Caki2 (cell line): ENCODE measurements at places on chromosomes 6 and 20. TPM values are rescaled to one million over a fixed set of nuclear protein-coding genes. Genes with fewer than 3 reads are reported as not detected.

- DNase-seq, result no peak
Observed at GRCh38 chr6:72755752-72756151, 133.9 kb downstream of the KCNQ5 start.

Gene HLA-DQA1
- not detected in 2 replicates for total RNA-seq

Gene VGLL2
- not detected in 2 replicates for total RNA-seq

Gene CLVS2
- not detected in 2 replicates for total RNA-seq

DNA sequence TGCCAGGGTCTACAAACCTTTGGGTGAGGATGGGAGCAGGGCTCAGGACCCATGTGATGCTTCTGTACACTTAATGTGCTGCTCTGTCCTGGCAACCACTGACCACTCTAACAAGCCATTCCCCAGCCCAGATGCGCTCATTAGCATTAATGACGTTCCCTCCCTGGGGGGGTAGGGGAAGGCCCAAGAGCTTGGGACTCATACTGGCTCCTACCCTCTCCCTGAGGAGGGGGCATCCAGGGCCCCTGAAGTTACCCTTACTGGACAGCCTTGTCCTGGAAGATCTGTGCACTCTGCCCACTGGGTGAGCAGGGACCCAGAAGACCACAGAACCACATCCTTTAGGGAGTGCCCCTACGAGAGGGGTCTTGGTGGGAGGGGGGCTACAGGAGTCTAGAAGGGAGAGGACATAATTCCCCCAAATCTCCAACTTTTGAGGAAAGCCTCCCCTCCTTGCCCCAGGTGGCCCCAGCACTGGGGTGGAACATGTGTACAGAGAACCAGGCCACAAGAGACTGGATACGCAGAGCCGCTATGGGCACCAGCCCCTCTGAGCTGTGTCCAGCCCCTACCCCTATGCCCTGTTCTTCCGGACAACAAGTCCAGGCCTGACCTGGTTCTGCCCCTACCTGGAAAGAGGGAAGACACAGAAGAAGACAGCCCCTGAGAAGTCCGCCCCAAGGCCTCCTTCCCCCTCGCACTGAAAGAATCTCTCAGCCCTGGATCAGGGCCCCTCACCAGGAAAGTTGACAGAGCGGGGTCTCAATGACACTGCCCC lies 1.4 kb downstream of the TEAD3 start:
- DNase-seq, result no peak

Gene CDC5L
- 12.2 and 19.9 TPM in 2 replicates for total RNA-seq

GRCh38 chr20:5039255-5039657 lies 37.9 kb upstream of the SLC23A2 start:
- no peak for DNase-seq

Gene TRERF1
- 0.58 and 2.0 TPM in 2 replicates for total RNA-seq

GRCh38 chr6:43770372-43771209 lies 580 bp downstream of the VEGFA start:
- DNase-seq, result peak; percentile 69

Gene HLA-DRB5
- total RNA-seq, result not detected in 2 replicates

- no peak for DNase-seq
Observed at GRCh38 chr6:91171754-91172462, 585.0 kb upstream of the MAP3K7 start.

DNA sequence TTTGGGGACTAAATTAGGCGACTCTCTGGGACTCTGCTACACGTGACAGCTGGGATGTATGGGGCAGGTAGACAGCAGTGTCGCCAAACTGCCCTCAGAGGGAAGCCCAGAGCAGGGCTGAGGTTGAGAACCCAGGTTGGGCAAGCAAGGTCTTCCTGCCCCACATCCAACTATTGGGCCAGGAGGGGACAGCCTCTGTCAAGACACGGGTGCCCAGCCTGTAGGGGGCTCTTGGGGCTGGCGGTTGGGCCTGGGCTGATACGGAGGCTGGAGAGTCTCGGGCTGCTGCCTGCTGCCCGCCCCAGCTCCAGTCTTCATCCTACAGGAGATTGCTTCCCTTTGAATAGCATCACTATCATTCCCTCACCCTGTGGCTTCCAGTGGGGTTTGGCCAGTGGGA lies 33.3 kb downstream of the CPNE5 start:
- DNase-seq, result no peak

GRCh38 chr20:20233041-20233514 lies 134.8 kb upstream of the INSM1 start:
- no peak for DNase-seq

GRCh38 chr6:66103354-66103753 lies 396.3 kb upstream of the EYS start:
- no peak for DNase-seq

GRCh38 chr6:44624936-44625573 lies 237.5 kb downstream of the CDC5L start:
- no peak for DNase-seq

- DNase-seq, result no peak
Observed at GRCh38 chr20:59007665-59008511, 834 bp upstream of the CTSZ start.

DNA sequence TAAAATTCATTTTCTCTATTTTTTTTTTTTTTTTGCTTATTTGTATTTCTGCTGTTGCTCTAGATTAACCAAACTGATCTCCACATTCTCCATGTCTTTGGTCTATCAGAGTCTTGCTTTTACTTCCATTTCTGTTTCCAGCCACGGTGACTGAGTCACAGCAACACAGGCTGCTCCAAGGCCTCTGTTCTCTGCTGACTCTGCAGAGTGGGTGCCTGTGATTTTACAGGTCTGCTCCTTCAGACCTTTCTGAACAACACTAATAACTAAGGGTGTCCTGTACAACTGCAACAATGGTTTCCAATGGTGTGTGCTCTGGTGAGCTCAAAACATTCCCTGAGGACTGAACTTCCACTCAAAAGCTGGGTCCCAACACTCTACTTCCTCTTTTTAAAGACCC lies 102.3 kb upstream of the BMP2 start:
- DNase-seq, result no peak

Gene DUSP15
- 3.9 TPM in 1 of 2 replicates, not detected in the other for total RNA-seq

DNA sequence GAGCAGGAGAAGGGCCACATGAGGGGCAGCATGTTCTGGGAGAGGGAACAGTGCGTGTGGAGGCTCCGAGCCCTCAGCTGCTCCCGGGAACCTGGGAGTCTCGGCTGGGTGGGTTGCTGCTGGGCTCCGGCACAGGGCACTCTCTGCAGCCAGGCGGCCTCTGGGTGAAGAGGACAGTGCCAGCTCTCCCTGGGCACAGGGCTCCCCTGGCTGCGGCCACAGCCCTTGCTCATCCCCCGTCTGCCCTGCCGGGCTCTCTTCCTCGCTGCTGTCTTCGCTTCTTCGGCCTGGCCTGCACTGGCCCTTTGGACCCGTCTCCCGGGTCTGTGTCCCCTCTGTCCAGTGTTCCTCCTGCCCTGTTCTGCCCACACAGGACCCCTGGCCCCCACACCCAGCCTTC lies 48.2 kb downstream of the CDH4 start:
- no peak for DNase-seq

GRCh38 chr6:158649289-158650143 lies at the start of gene SYTL3:
Gene SYTL3 (plus strand): TSS chr6:158650054. CDS start chr6:158663269, 13,215 bp downstream.
- DNase-seq, result peak; percentile 93

- DNase-seq, result no peak
Observed at GRCh38 chr20:19794941-19795340, 36.9 kb downstream of the RIN2 start.

DNA sequence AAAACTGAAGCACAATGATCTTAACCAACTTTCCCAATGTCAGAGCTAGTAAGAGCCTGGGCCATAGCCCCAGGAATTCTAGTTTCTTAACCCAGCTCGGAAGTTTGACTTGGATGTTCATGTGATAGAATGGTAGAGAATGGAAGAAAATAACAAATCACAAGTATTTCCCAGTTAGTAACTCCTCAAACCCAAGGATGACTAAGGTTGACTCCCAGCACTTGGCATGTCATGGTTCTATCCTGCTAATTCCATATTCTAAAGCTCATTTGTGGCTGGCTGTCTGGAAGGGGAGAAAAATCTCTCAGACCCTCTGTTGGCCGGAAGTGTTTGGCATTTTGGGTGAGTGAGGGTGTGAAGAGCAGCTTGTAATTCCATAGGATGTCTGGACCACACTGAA lies 248.7 kb downstream of the RFPL4B start:
- DNase-seq, result no peak

DNA sequence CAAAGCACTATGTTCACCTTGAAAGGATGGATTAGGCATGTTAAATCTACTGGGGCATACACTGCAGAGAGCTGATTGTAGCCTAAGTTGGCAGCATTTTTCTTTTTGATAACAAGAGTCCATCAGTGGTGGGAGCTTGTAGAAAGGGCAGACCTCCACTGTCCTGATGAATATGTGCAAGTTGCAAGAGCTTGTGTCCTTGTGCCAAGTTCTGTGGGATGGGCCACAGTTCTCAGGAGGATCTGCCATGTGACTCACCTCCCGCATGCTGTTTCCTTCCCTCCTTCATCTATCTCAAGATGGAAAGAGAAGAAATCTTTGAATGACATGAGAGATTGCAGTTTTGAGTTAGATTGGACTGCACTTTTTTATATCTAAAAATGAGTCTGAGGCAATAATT lies 58.3 kb upstream of the GGTLC1 start:
- DNase-seq, result no peak

GRCh38 chr6:143276436-143276835 lies 174.1 kb downstream of the ADAT2 start:
- no peak for DNase-seq

DNA sequence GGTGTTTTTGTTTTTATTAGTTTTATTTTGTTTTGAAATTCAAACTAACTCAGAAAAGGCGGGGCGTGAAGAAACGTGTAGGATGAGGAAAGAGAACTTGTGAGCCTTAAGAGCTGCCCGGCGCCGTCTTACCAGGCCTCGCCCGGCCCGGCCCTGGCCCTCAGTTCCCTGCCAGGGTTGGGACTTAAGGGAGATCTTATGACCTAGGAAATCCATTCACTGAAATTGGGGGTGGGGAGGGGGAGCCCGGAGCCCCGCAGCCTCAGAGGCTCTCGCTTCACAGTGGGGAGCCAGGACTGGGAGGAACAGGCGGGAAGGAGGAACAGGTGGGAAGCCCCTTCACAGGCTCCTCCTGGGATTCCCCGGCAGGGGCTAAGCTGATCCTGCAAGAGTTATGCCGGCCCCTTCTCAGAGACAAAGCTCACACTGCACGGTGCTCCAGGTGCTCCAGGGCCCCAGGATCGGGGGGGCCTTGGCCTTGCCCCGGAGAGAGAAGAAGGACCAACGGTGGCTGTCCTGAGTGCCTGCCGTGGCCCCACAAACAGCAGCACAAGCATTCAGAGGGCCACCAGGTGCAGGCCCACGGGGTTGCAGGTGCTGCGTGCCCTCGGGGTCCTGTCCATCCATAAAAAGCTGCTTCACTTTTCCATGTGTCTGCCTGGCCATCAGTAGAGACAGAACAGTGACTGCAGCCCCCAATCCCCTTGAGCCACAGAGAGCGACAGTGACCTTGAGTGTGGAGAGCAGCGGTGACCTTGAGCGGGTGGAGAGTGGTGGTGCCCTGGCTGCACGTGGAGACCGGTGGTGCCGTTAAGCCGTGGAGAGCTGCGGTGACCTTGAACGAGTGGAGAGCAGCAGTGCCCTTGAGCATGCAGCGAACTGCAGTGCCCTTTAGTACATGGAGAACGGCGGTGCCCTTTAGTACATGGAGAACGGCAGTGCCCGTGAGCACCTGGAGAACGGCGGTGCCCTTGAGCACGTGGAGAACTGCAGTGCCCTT lies 152.7 kb downstream of the DLL1 start:
- DNase-seq, result no peak

DNA sequence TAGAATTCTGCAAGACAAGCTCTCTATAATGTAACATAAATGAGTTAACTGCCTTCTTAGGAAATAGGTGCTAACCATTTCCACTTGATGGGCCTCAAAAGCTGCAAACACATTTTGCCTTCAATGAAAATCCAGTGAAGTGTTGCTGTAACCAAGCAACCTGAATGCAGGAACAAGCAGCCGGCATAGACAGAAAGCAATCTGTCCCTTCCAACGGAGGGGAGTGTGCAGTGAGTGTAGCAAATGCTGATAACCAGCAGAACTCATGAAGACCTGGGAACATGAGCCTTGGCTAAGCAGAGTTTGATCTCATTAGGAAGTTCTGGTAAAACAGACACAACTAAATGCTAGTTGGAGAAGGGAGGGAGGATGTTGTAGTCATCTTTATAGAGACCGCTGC lies 697.8 kb downstream of the KIF16B start:
- DNase-seq, result peak; percentile 16

GRCh38 chr20:49622243-49622642 lies 54.3 kb upstream of the PTGIS start:
- DNase-seq, result no peak

Gene OLIG3
- total RNA-seq, result not detected in 2 replicates

Gene BPIFB1
- total RNA-seq, result not detected in 2 replicates

DNA sequence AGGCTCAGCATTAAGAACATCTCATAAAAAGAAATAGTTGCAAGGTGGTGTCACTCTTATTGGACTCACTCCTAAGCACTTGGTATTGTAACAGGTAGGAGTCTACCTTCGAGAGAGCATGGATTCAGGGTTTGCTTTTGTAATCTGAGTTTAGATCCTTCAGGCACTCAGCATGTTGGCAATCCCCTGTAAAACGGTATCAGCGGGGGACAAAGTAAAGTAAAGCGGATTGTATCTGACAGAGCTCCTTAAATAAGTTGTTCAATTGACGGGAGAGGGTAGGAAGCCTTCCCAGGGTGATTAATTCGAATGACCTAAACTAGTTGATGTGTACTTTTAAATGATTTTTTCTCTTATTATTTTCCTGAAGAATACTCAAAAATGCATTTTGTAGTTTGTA lies 869.8 kb upstream of the EPHA7 start:
- DNase-seq, result no peak

GRCh38 chr6:27592481-27593199 lies 119.7 kb upstream of the ZNF184 start:
- peak; percentile 85 for DNase-seq

Gene PAX1
- not detected in 2 replicates for total RNA-seq

GRCh38 chr20:24497851-24498250 lies 28.4 kb downstream of the SYNDIG1 start:
- DNase-seq, result peak; percentile 48

Gene KHDRBS2
- not detected in 2 replicates for total RNA-seq

Gene NKX2-2
- not detected in 2 replicates for total RNA-seq

GRCh38 chr20:51216850-51217249 lies 193.9 kb upstream of the KCNG1 start:
- no peak for DNase-seq

GRCh38 chr20:19823216-19823615 lies 65.2 kb downstream of the RIN2 start:
- no peak for DNase-seq

GRCh38 chr6:84517741-84518530 lies 246.5 kb downstream of the TBX18 start:
- DNase-seq, result no peak

Gene HLA-DRA
- not detected in 2 replicates for total RNA-seq

Gene PRRT1
- not detected in 2 replicates for total RNA-seq

GRCh38 chr6:15365273-15365687 lies 119.4 kb downstream of the JARID2 start:
- no peak for DNase-seq

- DNase-seq, result no peak
Observed at GRCh38 chr20:35091816-35092523, 637 bp downstream of the TRPC4AP start.
